ENCODE measurements at places on chromosomes 3 and 15. TPM values are rescaled to one million over a fixed set of nuclear protein-coding genes. Genes with fewer than 3 reads are reported as not detected.

GOLGA8G gene
- not detected for total RNA-seq

UNC13C gene
- not detected for total RNA-seq

RBPMS2 gene
- not detected for total RNA-seq

ISL2 gene
- 8.7 TPM for total RNA-seq

HEMK1 gene
- total RNA-seq: 17.0 TPM

GOLGA8J gene
- not detected for total RNA-seq

MASP1 gene
- not detected for total RNA-seq

ITIH3 gene
- not detected for total RNA-seq

PLCH1 gene
- 0.34 TPM for total RNA-seq

SLC30A4 gene
- not detected for total RNA-seq

HTR3E gene
- not detected for total RNA-seq

- no peak overlapping the region for H3K27ac ChIP-seq
- H3K27me3 ChIP-seq: no peaks in the 10 kb centered on the region
- H3K4me3 ChIP-seq: no peak overlapping the region
- H3K4me1 ChIP-seq: peaks cover 7% of the 10 kb centered on the region
- no peak for DNase-seq
- no peaks in the 10 kb centered on the region for H3K36me3 ChIP-seq
Measured at GRCh38 chr15:91784973-91785709, 68.4 kb upstream of the SLCO3A1 start.

DNA sequence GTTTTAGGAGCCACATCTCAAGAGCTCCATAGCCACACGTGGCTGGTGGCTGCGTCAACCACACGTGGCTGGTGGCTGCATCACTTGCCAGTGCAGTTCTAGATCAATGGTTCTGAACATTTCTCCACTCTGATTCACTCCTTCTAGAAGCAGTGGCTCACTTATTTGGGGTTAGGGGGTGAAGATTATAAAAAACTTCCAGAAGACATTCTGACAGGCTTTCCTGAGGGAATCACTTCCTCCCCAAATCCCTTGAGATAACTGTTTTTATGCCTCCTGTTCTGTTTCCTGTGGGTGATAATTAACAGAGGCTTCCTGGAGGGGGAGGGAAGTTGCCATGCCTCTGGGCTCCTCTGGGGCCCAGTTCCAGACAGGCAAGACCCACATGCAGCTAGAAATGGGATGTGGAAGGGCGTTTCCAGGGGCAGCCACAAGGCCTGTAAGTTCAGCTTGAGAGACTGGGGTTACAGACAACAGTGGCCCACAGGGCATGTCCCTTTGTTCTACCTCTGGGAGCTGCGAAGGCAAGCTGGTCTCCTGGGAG, 23.6 kb downstream of the HEG1 start:
- no peak overlapping the region for H3K4me3 ChIP-seq
- no peaks in the 10 kb centered on the region for H3K27me3 ChIP-seq
- peaks cover 75% of the 10 kb centered on the region for H3K4me1 ChIP-seq

- H3K36me3 ChIP-seq: no peaks in the 10 kb centered on the region
- peaks cover 16% of the 10 kb centered on the region for H3K4me1 ChIP-seq
- DNase-seq: no peak
- peak overlapping the region; percentile 92 for H3K4me3 ChIP-seq
- no peaks in the 10 kb centered on the region for H3K27me3 ChIP-seq
Measured at GRCh38 chr3:100260081-100260684, 609 bp upstream of the TBC1D23 start.

GRCh38 chr3:122754929-122755328, 38.7 kb downstream of the HSPBAP1 start:
- H3K27ac ChIP-seq: no peak overlapping the region
- H3K4me1 ChIP-seq: no peaks in the 10 kb centered on the region
- peaks cover 19% of the 10 kb centered on the region for H3K36me3 ChIP-seq
- H3K27me3 ChIP-seq: no peaks in the 10 kb centered on the region
- peak; percentile 83 for DNase-seq

GRCh38 chr3:2511356-2511755, 412.7 kb downstream of the CNTN4 start:
- no peak overlapping the region for H3K27ac ChIP-seq
- no peaks in the 10 kb centered on the region for H3K36me3 ChIP-seq
- peaks cover 14% of the 10 kb centered on the region for H3K4me1 ChIP-seq
- H3K4me3 ChIP-seq: no peak overlapping the region
- DNase-seq: no peak
- no peaks in the 10 kb centered on the region for H3K27me3 ChIP-seq

DNA sequence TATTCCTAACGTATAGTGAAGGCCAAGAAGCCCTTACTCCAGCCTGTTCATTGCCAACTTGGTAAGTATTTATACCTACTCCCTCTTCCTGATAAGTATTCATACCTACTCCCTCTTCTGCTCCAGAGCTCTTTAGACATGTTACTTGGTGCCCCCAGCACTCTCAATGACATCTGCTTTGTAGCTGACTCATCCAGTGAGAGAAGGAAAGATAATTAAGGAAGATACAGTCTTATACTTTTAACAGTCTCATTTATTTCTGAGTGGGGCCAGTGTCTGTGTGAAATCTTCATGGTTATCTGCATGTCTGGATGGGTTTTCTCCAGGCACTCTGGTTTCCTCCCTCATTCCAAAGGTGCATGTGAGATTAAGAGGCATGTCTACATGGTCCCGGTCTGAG, 698.7 kb downstream of the FHIT start:
- H3K27ac ChIP-seq: no peak overlapping the region
- no peaks in the 10 kb centered on the region for H3K4me1 ChIP-seq
- no peaks in the 10 kb centered on the region for H3K27me3 ChIP-seq
- no peak overlapping the region for H3K4me3 ChIP-seq

DNA sequence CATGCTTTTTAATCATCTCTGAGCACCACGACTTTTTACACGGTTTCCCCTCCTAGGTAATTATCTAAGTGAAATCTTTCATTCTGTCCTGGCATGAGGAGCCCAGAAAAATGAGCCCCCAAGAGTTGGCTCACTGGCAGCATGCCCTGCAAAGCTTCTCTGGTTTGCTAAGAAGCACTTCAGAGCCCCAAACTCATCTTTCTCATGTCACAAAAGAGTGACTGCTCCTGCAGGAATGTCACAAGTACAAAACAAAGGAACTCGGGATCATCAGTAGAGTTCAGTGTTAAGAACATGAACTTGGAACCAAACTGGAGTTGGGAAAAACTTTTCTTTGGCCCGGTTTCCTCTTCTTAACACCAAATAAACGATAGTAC, 123.9 kb downstream of the FOXB1 start:
- H3K27ac ChIP-seq: no peak overlapping the region
- DNase-seq: no peak
- H3K4me3 ChIP-seq: peak overlapping the region; percentile 68
- H3K27me3 ChIP-seq: no peaks in the 10 kb centered on the region
- peaks cover 15% of the 10 kb centered on the region for H3K4me1 ChIP-seq
- H3K36me3 ChIP-seq: no peaks in the 10 kb centered on the region

DNA sequence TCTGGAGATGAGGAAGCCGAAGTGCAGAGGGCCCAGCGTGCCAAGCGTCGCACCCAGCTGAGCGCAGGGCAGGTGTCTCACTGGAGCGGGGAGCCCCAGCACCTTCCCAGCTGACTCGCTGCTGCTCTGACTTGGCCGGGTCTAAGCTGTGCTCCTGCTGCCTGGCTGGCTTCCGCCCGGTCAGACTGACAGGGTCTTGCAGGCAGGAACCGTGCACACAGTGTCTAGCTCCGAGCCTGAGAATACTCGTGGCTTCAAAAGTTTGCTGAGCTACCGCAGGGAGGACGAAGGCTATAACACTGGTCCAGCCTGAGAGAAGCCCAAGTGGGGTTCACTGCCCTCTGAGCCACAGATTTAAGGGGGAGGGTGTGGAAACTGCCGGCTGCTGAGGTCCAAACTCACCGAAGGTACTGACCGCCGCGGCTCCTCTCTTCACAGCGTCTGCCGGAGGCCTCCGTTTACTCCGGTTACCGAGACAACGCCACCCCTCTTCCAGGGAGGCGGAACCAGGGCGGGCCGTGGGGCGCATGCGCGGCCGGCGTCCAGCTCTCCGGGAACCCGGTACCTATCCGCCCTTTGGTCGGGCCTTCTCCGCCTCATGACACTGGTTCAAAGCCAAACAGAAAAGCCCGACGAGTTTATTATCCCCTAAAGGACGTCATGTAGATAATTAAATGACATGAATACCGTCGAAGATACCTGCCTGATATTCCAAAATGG, at the start of gene CFAP44:
Gene CFAP44, minus strand, starts transcription at position 443 of the 720 bp plus-strand sequence. CDS start 7,829 bp downstream, outside the sequence.
- peaks cover 22% of the 10 kb centered on the region for H3K36me3 ChIP-seq
- H3K4me3 ChIP-seq: no peak within 1 kb of the TSS
- no peak within 1 kb of the TSS for H3K27ac ChIP-seq
- H3K4me1 ChIP-seq: peaks cover 16% of the 10 kb centered on the region
- DNase-seq: no peak

DNA sequence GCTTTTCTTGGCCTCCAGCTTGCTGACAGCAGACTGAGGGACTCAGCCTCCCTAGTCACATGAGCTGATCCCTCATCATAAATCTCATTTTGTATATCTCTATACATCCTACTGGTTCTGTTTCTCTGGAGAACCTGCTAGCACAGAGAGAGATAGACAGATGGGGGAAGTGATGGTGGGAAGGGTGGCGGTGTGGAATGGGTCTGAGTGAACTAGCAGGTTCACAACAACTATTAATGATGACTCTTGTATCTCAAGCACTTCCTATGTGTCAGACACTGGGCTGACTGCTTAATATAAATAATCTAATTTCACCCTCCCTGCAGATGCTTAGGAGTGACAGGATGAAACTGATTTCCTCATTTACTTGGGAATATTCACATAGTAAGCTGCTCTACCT, 106.9 kb upstream of the TLE3 start:
- H3K4me3 ChIP-seq: no peak overlapping the region
- H3K27me3 ChIP-seq: no peaks in the 10 kb centered on the region
- no peak overlapping the region for H3K27ac ChIP-seq
- no peak for DNase-seq
- H3K36me3 ChIP-seq: no peaks in the 10 kb centered on the region

- no peak overlapping the region for H3K4me3 ChIP-seq
- H3K27ac ChIP-seq: no peak overlapping the region
- no peaks in the 10 kb centered on the region for H3K27me3 ChIP-seq
Measured at GRCh38 chr15:31021067-31021665, 29.7 kb upstream of the MTMR10 start.

DNA sequence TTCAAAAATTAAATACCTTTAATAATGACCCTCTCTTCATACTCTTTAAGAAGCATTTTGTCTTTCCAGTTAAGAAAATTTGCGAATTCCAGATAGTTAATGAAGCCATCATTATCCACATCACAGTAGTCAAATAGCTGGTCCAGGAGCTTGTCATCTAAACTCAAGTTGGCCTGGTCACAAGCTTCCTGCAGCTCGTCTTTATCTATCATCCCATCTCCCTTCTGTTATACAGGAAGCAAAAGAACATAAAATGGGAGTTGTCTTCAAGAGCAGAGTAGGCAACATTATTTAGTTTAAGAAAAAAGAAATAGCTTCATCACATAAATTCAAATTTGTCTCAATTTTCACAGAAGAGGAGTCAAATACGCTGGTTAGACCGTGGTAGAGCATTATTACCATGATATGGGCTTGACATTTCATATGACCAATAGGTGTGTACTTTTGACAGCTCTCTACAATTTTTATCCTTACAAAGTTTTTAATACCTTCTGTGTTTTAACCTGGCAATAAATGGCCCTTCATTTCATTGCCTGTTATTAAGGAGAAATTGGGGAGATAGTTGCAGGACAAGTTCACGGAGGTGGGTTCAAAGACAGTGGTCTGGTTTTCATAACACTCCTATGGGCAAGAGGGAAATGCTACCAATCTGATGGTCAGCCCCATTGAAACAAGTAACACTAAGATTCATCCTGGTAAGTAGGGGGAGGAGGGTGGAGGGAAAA, 45.4 kb downstream of the EFHB start:
- no peak for DNase-seq
- no peaks in the 10 kb centered on the region for H3K36me3 ChIP-seq
- H3K4me3 ChIP-seq: no peak overlapping the region
- H3K4me1 ChIP-seq: no peaks in the 10 kb centered on the region
- no peaks in the 10 kb centered on the region for H3K27me3 ChIP-seq
- H3K27ac ChIP-seq: no peak overlapping the region

- DNase-seq: no peak
- H3K4me1 ChIP-seq: no peaks in the 10 kb centered on the region
- no peaks in the 10 kb centered on the region for H3K36me3 ChIP-seq
- H3K4me3 ChIP-seq: no peak overlapping the region
- H3K27me3 ChIP-seq: no peaks in the 10 kb centered on the region
- H3K27ac ChIP-seq: no peak overlapping the region
Measured at GRCh38 chr3:154129625-154130024, 8.4 kb downstream of the ARHGEF26 start.

DNA sequence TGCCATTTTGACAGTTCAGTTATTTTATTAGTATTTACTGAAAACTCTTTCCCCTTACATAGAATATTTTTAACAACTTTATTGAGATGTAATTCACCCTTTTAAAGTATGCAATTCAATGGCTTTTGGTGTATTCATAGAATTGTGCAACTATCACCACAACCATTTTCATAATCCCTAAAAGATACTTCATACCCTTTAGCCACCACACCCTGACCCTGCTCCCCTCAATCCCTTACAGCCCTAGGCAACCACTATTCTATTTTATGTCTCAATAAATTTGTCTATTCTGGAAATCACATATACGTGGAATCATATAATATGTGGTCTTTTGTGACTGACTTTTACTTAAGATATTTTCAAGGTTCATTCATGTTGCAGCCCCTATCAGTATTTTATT, 29.7 kb downstream of the TEX9 start:
- no peaks in the 10 kb centered on the region for H3K4me1 ChIP-seq
- H3K36me3 ChIP-seq: no peaks in the 10 kb centered on the region
- no peak overlapping the region for H3K4me3 ChIP-seq
- no peak overlapping the region for H3K27ac ChIP-seq

- H3K27me3 ChIP-seq: no peaks in the 10 kb centered on the region
- no peaks in the 10 kb centered on the region for H3K4me1 ChIP-seq
- H3K4me3 ChIP-seq: no peak overlapping the region
- no peaks in the 10 kb centered on the region for H3K36me3 ChIP-seq
- no peak overlapping the region for H3K27ac ChIP-seq
- DNase-seq: no peak
Measured at GRCh38 chr15:80580106-80580505, 115.0 kb upstream of the ABHD17C start.

DNA sequence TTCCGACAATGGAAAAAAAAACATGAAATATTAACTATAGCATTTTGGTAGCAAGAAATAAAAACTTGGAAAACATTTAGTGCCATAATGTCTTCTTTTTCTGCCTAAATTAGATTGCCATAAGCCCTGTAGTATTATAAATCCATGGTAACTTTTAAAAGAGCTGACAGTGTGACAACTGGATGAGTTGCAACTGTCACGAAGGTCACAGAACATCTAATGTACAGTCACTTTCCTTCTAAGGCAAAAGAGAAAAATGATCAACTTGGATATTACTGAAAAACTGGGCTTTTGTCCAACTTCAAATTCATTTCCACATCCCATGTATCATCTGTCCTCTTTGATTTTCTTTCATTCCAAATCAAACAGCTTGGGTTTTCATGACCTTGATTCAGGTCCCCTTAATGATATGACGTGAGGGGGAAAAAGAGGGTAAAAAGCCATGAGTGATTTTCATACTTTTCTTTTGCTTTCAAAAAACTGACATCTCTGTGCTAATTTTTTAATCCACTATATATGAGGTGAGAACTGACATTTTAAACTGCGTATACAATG, 602 bp downstream of the CPB1 start:
- H3K36me3 ChIP-seq: no peaks in the 10 kb centered on the region
- no peaks in the 10 kb centered on the region for H3K27me3 ChIP-seq
- H3K27ac ChIP-seq: no peak overlapping the region
